ENCODE measurements at places on chromosomes 2 and 18.

- no peak for DNase-seq
Measured at GRCh38 chr2:222713002-222713401, 41.5 kb downstream of the MOGAT1 start.

DNA sequence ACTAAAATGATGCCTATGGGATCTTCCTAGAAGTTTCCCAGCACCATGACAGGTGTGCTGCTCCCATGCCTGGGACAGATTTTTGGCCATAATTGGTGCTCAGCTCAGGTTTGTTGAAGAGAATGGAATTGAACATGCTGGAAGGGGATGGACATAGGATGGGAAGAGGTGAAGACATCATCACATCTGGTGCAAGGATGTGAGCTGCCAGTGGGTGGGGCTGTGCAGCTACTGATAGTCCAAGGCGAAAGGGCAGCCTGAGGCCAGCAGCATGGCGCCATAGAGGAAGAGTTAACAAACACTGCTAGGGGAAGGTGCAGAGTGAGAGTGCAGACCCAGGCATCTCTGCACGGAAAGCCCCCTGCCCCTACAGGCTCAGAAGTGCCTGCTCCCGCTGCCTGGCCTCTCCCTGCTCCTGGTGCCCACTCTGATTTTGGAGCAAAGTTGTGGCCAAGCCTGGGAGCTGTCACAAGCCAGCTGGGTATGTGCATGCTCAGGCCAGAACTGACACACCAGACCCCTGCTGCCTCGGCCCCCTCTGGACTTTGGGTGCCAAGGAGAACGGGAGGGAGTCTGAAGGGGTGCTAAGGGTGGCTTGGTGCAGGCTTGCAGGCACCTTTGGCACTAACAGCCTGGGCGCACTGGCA is 178.6 kb downstream of the ZBTB7C start:
- no peak for DNase-seq

DNA sequence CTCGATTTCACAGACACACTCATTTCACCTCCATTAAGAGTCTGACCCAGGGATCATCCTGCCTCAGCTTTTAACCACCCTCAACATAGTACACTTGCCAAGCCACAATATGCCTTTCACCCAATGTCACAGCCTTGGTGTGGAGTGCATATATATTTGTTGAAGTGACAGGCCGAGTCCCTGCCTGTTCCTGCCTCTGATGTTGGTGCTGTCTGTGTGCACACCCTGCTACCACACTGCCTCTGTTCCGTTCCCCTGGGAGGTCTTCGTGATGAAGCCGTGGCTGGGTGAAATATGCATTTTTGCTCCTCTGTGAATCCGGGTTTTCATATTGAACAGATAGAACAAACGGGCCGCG is 90.3 kb downstream of the RNF144A start:
- DNase-seq: no peak

GRCh38 chr2:135629520-135629919 is 98.2 kb downstream of the R3HDM1 start:
- DNase-seq: no peak

DNA sequence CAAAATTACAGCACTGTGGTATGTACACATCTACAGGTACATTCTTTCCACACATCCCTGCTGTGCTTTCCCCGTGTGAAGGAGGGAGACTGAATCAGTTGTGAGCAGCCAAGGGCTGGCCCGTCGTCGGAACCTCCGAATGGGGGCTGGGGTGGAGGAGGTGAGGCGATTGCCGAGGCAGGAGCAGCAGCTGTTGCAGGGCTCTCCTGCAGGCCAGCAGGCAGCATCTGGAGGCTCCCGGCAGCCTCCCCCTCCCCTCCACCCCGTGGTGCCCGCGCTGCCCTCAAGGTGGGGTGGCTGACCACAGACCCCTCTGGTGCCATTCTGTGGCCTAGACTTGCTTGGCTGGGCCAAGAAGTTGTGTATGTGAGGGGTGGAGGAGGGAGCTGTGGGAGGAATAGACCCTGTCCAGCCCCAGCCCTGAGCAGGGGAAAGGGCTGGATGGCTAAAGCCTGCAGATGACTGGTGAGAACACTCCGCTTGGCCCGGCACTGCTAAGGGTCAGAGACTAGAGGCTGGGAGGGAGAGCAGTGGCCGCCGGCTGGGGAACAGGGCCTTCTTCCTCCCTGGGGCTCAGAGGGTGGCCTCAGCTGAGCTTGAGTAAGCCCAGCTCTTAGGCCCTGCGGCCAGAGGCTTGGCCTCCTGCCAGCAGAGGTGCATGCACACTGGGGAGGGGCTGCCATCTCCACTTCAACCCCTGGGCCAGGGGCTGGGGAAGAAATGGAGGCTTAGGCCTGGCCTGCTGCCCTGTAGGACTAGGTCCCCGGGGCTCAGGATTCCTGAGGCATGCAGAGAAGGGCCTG is 7.6 kb downstream of the STAMBP start:
- no peak for DNase-seq

GRCh38 chr2:112084689-112085374 is 29.8 kb downstream of the TMEM87B start:
- no peak for DNase-seq

GRCh38 chr2:159595410-159596046 is 20.8 kb downstream of the BAZ2B start:
- DNase-seq: no peak

- DNase-seq: no peak
Measured at GRCh38 chr2:176533505-176534193, 264.4 kb downstream of the MTX2 start.

DNA sequence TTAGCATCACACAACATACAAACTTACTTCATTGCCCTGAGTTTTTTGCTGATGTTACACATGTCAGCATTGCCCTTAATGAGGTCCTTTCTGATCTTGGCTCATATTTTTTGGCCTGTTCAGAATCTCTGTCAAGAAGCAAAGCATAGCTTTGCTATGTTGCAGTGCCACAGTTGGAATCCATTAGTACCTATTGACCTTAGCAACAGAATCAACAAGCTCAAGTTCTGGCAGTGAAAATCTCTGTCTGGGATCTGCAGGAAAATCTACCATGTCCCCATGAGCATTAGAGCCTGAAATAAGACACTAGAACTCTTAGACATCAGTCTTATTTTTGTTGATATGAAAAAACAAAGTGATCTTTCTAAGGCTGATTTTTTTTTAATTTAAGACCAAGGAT is 105.6 kb upstream of the FHL2 start:
- no peak for DNase-seq

GRCh38 chr2:53949457-53949856 is 21.3 kb downstream of the PSME4 start:
- no peak for DNase-seq

DNA sequence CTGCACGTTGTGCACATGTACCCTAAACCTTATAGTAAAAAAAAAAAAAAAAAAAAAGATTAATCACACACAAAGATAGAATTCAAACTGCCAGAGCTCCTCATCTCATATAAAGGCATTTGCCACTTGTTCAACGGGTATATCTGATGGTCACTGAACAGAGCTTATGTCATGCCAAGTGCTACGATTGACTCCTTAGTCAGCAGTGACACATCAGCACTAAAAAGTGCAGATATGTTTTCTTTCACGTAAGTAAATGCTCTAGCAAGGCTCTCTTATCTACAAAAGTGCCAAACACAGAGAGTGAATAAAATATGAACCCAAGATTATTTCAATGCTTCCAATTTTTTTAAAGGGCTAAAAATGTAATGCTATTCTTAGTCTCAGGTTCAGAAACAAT is 1.1 kb downstream of the LMAN1 start:
- DNase-seq: no peak

DNA sequence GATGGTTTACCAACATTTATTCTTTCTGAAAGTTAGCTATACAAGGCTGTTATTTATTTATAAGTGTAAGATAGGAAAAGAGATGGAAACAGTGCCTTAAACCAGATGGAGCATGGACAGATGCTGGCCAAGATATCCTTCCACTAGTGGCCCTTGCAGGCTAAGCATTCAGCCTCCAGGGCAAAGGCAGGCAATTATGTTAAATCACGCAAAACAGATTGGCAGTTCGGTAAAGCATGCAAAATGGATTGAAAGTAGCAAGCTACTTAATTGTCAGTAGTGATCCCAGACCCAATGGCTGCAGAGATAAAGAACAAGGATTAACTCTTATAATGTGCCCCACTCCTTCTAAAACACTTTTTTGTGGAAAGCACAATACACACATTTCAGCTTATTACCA is 105.4 kb upstream of the MAP4K3 start:
- no peak for DNase-seq

GRCh38 chr18:46073474-46074331 is 1.6 kb upstream of the PSTPIP2 start:
- DNase-seq: no peak

- no peak for DNase-seq
Measured at GRCh38 chr2:126774761-126775160, 118.8 kb downstream of the GYPC start.

DNA sequence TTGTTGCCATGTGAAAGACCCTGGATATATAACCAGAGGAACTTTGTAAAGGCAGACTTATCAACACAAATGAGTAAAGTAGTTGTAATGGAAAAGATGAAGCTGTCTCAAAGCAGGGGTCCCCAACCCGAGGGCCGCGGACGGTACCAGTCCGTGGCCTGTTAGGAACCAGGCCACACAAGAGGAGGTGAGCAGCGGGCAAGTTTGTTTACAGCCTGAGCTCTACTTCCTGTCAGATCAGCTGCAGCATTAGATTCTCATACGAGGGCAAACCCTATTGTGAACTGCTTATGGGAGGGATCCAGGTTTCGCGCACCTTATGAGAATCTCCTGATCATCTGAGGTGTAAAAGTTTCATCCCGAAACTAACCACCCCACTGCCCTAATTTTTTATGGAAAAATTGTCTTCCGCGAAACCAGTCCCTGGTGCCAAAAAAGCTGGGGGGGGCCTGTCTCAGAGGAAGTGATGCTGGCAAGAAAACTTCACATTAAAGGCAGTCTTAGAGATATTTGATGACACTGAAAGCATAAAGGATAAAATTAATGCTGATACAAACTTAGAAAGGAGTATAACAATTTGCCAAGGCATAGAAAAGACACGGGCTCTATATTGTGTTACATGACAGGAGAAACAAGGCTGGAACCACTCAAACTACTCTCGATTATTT is 57.5 kb upstream of the MSTN start:
- no peak for DNase-seq

DNA sequence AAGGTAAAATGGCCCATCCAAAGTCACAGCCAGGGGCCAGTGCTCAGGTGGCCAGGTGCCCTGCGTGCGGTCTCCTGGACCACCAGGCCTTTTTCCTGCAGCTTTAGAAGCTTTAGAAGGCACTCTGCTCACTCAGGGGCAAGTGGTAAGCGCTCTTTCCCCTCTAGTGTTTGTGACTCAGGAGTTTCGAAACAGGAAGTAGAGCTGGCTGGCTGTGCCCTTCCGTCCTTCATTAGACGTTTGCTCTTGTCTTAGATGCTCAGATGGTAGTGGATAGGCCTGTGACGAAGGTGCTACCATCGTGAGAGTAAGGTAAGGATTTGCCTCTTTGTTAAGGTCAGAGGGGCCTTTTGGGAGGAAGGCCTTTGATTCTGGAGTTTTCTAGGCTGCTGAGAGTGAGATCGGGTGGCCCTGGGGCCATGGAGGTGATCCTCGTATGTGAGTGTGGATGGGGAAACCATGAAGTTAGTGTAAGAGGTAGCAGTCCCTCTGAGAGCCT is at the start of gene CASP8:
Gene CASP8, plus strand, starts transcription at position 235 of the 499 bp plus-strand sequence. CDS start 5,951 bp downstream, outside the sequence.
- no peak for DNase-seq
